Mucosa of gallbladder (tissue), 1 donor: ENCODE measurements at places on chromosomes 12 and 14. TPM values are rescaled to one million over a fixed set of nuclear protein-coding genes. Genes with fewer than 3 reads are reported as not detected.

DNA sequence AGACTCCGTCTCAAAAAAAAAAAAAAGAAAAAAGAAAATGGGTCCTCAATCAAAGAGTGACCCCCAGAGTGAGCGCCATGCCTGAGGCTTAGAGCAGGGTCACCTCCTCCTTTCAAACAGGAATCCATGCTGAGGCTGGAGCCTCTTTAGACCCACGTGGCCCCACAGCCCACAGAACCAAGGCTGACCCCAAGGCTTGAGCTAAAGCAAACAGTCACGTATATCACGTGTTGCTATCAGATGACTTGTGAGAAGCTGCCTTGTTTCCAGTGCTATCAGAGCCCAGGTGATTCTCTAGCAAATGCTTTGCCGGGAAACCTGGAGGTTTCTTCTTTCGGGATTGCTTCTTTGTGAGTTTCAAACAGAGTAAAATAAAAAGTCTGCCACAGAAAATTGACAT is 31.7 kb upstream of the DYNC1H1 start:
- DNase-seq: no peak

CRIP1 gene
- 35.7 TPM for total RNA-seq

- DNase-seq: no peak
Measured at GRCh38 chr12:26987634-26988424, 26.4 kb downstream of the TM7SF3 start.

DNA sequence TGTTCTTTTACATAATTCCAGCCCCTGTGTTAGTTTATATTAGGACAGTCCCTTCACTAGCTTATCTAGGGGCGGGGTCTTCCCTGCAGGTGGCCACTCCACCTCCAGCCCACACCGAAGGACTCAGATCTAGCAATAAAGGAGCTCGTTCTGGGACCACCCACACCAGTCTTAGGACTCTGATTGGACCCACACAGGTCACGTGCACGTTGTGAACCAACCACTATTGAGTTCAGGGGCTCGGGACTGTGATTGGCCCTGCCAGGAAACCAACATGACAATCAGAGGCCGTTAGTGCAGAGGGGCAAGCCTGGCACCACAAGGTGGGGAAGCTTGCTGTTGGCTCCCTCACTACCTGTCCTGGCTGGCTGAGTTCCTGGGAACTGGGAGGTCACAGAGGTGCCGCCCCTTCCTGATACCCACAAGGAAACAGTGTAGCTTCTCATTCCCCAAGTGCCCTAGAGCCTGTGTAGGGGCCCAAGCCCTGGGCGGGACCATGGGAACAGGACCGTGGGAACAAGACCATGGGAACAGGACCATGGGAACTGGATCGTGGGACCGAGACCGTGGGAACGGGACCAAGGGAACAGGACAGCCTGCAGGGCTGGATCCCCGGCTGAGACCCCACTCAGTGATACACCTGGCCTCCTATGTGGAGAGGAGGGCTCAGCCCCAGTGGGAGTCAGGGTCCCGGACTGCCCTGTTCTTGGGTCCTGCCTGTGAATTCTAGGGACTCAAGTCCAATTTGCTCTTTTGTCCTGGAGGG is 297.8 kb downstream of the ADGRD1 start:
- DNase-seq: no peak

GRCh38 chr14:32190673-32191072 is 11.2 kb upstream of the RNU6-7 start:
- DNase-seq: no peak

DNA sequence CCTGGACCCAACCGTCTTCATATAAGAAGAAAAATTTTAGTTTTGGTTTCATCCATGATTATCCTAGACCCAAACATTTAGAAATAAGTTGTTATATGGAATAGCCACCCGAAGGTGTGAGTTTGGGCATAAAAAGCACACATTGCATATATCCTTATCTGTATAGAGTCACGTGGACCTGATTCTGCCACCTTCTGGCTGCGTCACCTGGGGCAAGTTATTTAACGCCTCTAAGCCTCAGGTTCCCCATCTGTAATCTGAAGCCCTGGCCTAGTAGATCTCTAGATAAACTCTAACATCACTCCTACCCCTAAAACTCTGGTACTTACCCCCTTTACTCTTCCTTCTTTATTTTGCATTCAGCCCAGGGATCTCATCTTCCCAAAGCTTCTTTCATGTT is 14.3 kb upstream of the KRT5 start:
- no peak for DNase-seq

- DNase-seq: no peak
Measured at GRCh38 chr12:113059071-113059595, 2.6 kb downstream of the DTX1 start.

GRCh38 chr12:119828300-119828699 is 48.8 kb downstream of the CIT start:
- DNase-seq: no peak

DNA sequence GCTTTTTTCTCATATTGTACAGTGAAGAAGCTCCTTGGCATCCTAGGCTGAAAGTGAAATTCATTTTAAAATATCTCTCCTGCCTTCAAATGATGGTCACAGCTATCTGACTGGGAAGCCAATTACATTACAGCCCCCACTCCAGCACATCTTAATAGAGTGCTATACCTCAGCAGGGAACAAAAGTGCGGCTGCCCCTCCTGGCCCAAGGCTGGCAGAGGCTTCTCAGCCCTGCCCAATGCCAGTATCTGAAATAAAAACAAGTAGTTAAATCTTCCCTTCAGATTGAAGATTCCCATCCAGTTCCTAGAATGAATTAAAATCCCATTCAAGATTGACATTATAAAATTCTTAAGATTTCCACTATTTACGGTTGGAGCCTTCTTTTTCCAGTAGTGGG is 54.9 kb upstream of the GNG2 start:
- DNase-seq: no peak
